Keratinocyte (primary cell): ENCODE measurements at places on chromosomes 12 and 14.
A peak's percentile ranks its signal among the peaks of the same experiment; 100 is the strongest.

GRCh38 chr14:24256960-24257359 lies 6.0 kb downstream of the TGM1 start:
- no peak for DNase-seq

DNA sequence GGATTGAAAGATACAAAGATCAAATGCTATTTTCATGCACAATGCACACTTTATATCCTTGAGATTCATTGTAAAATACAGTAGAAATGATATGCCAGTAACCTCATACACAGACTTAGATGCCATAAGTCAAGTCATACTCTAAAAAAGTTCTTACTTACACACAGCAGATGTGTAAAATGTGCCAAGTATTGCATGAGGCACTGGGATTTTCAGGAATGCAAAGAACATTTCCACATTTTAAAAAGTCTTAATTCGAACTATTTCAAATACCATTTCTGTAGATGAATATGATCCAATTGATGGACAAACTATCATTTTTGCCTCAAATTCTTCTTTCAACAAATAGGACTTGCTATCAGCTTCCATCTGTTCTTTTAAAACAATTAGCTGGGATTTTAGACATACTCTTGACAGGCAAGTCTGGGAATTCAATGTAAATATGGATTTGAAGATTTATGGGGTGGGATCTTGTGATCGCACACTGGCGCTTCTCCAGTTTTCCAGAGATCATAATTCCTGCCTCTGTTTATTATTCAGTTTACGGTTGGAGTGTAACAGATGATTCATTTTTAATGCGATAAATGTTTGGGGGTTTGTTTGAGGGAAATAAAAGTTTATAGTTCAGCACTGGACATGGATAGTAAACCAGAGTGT lies 183.8 kb downstream of the PAX9 start:
- DNase-seq: no peak

GRCh38 chr12:27807063-27807703 lies 27.1 kb upstream of the MANSC4 start:
- no peak for DNase-seq

DNA sequence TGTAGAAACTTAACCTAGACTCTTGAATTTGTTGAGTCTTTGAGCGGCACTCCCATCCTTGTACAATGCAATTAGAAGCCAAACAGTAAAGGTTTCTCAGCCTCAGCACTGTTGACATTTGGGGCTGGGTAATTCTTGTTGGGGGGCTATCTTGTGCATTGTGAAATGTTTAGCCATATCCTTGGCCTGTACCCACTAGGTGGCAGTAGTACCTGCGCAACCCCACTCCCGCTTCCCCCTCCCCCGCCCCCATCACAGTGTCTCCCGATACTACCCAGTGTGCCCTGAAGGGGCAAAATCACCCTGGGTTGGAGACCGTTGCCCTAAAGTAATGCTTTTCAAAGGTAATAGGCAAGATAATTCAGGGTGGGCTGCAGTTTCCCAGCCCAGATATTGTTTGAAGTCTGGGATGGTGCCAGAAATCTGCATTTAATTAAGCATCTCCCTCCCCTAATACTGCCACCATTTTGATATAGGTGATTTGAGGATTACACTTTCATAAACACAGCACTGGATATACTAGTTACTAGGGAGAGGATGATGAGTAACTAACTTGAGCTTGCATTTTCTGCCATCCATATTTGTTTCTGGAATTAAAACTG lies 1.8 kb downstream of the COX6A1 start:
- DNase-seq: peak; percentile 30
